ENCODE measurements at places on chromosomes 2 and 18. TPM values are rescaled to one million over a fixed set of nuclear protein-coding genes. Genes with fewer than 3 reads are reported as not detected.

The USP34 gene
- 76.3 TPM for total RNA-seq

The COLEC11 gene
- total RNA-seq = 0.15 TPM

The LIMS4 gene
- total RNA-seq = 1.1 TPM

The PLEK gene
- 0.22 TPM for total RNA-seq

The SLC9A4 gene
- total RNA-seq = 0.07 TPM

The UPP2 gene
- total RNA-seq = not detected

The CCDC85A gene
- total RNA-seq = 0.10 TPM

The POTEI gene
- total RNA-seq = 1.2 TPM

The TMEM200C gene
- total RNA-seq = not detected

The SFT2D3 gene
- total RNA-seq = 3.1 TPM
